ENCODE measurements at places on chromosomes 5 and 9.
A peak's percentile ranks its signal among the peaks of the same experiment; 100 is the strongest.

DNA sequence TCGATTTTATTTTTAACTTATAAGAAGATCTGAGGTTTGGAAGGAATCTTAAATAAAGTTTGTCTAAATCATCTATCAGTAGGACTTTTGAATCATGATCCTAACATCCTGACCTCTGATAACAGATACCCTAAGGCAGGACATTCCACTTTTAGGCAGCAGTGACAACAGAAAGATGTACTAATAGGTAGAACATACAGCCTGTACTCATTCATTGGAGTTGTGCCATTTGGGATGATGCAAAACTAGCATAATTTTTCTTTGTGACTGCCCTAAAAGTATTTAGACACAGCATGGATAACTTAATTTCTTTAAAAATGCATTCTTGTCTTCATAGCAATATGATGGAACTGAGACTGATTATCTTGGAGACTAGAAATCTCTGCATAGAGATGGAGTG is 39.7 kb downstream of the CDC42SE2 start:
- DNase-seq, result peak; percentile 83

GRCh38 chr9:98568909-98569469 is 139.7 kb downstream of the GABBR2 start:
- no peak for DNase-seq

- peak; percentile 3 for DNase-seq
These were observed 421.9 kb downstream of the CDH10 start for GRCh38 chr5:24222876-24223275.

DNA sequence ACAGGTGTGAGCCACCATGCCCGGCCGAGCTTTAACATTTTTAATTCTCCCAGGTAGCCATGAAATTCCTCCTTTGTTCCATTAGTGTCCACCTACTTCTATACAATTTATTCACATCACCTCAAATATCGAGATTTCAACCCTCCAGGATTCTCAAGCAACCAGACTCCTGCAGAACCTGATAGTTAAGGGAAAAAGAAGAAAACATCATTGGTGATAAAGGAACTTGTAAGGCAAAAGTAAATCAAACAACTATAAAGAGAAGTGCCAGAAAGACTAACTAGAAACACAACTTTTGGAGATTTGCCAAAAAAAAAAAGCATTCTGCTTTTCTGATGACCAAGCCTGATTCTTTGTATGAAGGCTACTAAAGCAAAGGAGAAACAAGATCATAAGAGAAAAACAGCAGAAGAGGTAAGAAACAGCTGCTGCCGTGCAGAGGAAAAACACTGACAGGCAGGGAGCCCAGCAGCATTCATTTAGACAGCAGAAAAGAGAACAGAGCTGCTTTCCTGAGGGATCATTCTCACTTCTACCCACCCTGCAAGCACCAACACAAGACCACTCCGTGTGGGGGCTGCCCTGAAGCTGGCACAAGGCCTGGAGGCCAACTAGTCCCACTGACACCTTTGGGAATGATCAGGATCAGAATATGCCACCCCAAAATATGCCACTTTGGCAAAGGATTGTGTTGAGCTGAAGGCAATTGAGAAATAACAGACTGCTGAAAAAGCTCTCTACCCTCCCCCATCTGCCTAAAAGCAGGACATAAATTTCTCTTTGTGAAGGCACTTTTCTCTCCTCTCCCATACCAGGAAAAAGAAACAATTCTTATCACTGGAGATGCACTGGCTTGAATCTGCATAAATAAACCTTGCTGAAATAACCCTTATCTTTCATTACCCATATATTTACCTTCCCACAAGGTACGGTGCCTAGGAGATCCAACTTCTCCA is 75.1 kb downstream of the ALDH7A1 start:
- no peak for DNase-seq

DNA sequence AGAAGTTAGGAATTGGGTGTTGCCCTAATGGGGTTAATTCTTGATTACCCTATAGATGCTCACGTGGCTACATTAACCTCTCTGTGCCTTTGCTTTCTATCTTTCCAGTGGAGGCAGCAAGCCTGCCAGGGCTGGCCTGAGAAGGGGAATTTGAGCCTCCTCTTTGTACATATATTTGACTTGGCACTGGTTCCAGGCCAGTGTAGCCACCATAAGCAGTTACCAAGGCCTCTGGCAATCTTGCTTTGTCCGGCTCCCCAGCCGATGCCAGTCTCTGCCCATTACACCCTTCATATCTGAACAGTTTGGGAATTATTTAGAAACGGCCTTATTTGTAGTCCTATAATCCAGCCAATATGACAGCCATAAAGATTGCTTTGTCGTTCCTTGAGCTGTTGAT is 58.6 kb upstream of the PPARGC1B start:
- DNase-seq, result peak; percentile 86

- DNase-seq, result peak; percentile 58
These were observed 39.6 kb downstream of the PDCD1LG2 start for GRCh38 chr9:5549658-5550650.

- DNase-seq, result no peak
These were observed 10.7 kb downstream of the PRRC2B start for GRCh38 chr9:131404581-131404980.

DNA sequence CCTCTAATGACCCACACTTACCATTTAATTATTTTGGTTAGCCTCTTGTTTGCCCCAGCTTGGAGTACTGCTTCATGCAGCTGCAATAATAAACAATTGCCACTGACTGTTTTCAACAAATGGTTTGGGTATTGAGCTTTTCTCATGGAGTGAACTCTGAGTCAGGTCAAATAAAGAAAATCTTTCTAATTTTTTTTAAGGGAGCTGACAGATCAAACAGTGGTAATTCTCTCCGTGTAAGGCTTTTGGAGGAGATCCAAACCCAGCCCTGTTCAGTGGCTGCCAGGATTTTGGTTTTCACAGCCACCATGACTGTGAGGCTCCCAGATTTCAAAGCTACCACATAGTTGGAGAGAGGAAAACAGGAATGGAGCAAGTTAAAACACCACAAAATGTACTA is 110.7 kb upstream of the EFNA5 start:
- peak; percentile 14 for DNase-seq

DNA sequence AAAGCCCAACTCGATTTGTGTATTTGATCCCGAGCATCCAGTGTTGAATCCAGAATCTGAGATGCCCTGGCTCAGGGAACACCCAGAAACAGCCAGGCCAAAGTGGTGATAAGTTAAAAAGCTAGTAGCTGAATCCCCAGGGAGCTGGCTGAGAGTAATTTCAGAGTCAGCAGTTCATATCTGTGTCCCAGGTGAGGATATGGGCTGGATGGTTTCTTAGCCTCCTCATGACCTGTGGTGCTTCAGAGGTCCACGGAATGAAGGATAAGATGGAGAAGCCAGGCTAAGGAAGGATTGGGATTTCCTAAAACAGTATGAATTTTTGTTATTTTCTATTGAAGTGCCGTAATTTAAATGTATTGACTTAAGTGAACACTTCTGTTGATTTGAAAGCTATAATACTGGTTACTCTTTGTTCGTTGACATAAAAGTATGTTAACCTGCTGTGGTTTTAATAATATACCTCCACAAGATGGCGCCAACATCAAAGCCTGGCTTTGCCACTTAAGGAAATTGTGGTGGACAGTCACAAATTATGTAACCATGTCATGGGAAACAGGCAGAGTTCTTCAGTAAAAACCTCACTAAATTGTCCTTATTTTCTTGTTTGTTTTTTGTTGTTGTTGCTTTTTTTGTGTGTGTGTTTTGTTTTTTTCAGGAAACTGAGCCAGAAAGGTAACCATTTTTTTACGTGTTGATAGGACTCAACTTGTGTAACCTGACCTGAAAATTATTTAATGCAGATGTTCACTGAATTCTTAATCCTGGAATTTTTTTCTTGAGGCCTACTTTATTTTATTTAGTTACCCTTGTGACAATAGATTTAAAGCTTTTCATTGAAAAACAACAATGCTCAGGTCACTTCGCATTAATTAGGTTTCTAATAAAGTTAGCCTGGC is 11.4 kb downstream of the MTAP start:
- DNase-seq, result no peak

DNA sequence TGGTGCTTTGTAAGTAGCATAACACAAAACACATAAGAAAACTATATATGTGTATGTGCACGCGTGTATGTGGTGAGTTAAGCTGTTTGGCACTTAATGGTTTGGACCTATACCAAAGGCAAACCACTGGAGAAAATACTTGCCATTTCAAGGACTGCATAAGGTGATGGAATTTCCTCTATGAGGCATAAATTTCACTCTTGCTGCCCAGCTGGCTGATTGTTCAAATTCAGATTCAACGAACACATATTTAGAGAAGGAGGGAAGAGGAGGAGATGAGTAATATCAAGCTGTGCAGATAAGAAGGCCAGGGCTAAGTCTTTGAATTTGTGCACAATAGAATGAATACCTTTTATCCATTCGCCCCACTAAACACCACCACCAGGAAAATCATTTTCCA is 470.6 kb upstream of the MPDZ start:
- DNase-seq, result peak; percentile 9

GRCh38 chr5:156121234-156121633 is 205.7 kb upstream of the SGCD start:
- DNase-seq, result peak; percentile 16

- no peak for DNase-seq
These were observed 208.9 kb downstream of the AOPEP start for GRCh38 chr9:94935396-94935795.

DNA sequence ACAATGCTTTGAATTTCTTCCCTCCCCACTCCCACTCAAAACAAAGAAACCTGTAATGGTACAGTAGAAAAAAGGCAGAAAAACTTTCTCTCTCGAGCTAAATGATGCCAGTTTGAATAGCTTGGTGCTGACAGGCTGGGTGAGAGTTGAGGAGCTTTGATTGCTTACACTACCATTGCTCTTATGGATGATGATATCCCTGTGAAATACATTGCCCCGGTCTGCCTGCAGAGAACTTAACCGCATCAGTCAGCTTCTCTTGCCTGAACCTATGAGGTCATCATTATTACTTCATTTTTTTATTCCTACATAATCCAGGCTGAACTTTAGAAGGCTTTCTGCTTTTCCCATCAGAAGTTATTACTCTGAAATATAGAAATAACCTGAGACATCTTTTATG is 69.3 kb downstream of the ISL1 start:
- DNase-seq, result no peak

GRCh38 chr9:83472221-83472665 is 66.0 kb downstream of the FRMD3 start:
- DNase-seq, result peak; percentile 68

- no peak for DNase-seq
These were observed 471.7 kb upstream of the TYRP1 start for GRCh38 chr9:12221470-12221869.

DNA sequence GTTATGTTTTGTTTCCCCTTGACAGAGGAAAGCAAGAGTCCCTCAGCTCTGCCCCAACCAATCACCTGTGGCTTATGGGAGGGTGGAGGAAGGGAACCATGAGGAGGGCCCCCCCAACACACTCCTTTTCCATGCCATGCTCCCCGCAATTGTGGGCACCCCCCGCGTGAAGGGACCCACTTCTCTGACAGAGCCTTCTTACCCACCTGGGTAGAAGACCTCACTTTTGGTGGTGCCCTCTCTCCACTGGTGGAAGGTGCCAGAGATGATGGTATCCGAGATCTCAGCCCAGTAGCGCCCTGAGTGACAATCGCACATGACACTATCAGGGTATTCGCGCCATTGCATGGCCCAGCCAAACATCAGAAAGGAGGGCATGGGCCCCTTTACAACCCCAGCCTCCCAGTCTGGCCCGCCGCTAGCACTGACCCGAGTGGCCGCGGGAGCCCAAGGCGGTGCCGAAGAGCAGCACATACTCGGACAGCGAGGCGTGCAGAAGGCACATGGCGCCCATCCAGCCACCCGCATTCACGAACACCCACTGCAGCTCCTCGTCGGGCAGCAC is 714 bp downstream of the SIGMAR1 start:
- no peak for DNase-seq
